AG04450 (cell line): ENCODE measurements at places on chromosomes 12 and 14.

DNA sequence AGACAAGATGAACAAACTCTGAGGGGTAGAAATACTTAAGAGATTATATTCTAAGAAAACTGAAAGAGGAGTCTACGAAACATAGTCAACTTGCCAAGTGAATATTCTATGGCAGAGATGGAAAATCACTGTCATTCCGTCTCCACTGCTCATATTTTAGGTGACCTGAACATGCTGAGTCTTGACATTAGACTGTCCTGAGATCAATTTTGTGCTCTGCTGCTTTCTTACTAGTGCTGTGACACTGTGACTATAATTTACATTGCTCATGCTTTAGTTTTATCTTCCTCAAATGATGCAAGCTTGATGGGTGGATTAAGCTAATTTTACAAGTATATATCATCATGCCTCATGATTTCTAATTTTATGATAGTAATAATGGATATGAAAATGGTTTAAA is 228.2 kb upstream of the LRFN5 start:
- DNase-seq: no peak

- no peak for DNase-seq
Measured at GRCh38 chr14:104118006-104118844, 20.2 kb upstream of the KIF26A start.

- DNase-seq: no peak
Measured at GRCh38 chr12:23909551-23909950, 39.9 kb downstream of the SOX5 start.

DNA sequence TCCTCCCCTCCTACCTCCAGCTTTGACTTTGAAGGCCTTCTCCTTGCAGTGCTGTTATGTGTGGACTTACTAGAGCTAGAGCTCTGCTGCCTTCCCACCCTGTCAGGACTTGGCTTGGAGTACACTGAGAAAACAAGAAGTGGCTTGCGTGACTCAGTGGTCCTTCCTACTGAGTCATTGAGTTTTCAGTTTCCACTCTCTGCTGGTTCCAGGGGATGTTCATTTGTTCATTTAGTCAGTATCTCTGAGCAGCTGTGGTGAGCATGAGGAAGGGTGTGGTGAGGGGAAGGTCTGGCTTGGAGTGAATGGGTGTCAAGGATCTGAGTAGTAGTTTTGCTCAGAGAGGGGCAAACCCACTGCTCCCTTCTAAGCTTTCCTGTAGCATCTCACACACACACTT is 17.2 kb upstream of the ELK3 start:
- DNase-seq: no peak

- DNase-seq: no peak
Measured at GRCh38 chr12:114414031-114414865, 8.3 kb upstream of the TBX5 start.

- no peak for DNase-seq
Measured at GRCh38 chr12:9260931-9261330, 52.7 kb upstream of the PZP start.

DNA sequence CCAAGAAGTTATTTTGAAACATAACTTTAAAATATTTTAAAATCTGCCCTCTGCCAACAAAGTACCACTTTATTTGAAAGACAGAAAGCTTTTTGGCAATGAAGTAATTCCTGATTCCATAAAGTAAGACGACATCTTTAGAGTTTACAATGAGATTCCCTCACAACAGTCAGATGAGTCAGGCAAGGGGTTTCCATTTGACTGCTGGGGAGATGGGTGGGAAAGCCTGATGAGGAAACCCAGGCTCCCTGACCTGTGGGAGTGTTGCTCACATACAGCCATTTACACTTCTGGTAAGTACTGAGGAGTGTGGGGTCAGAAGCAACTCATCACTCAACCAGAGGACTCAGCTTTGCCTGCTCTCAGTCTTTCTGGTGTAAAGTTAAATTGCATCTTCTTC is 10.2 kb downstream of the KITLG start:
- DNase-seq: no peak
